Mammary epithelial cell (primary cell): ENCODE measurements at places on chromosomes 12 and 14. TPM values are rescaled to one million over a fixed set of nuclear protein-coding genes. Genes with fewer than 3 reads are reported as not detected.

DHRS1 gene
- total RNA-seq = 71.3 and 84.8 TPM in 2 replicates

ASCL1 gene
- not detected for total RNA-seq

NOVA1 gene
- total RNA-seq = not detected in 2 replicates

CISTR gene
- not detected in 2 replicates for total RNA-seq

TAS2R42 gene
- not detected for total RNA-seq

TC2N gene
- total RNA-seq = 21.1 and 29.6 TPM in 2 replicates

PRKD1 gene
- total RNA-seq = 6.3 TPM

NTS gene
- total RNA-seq = not detected in 2 replicates

DPY19L2 gene
- 1.3 TPM for total RNA-seq

DIO2 gene
- 0.09 TPM in 1 of 2 replicates, not detected in the other for total RNA-seq

CMKLR1 gene
- 0.33 TPM for total RNA-seq

HOXC9 gene
- total RNA-seq = 3.2 TPM

KRT71 gene
- total RNA-seq = not detected

TUBA1C gene
- 532 TPM for total RNA-seq

TOMM20L gene
- not detected for total RNA-seq

IFI27L1 gene
- total RNA-seq = 11.2 TPM

LRP6 gene
- total RNA-seq = 27.7 TPM

SOCS2 gene
- total RNA-seq = 19.4 and 20.7 TPM in 2 replicates
